D341Med (cell line): ENCODE measurements at places on chromosomes 11 and 22.
A peak's percentile ranks its signal among the peaks of the same experiment; 100 is the strongest.

- DNase-seq = no peak
Measured at GRCh38 chr11:18934195-18934814, 4.9 kb downstream of the MRGPRX1 start.

- no peak for DNase-seq
Measured at GRCh38 chr11:70897429-70897828, 354.9 kb downstream of the SHANK2 start.

GRCh38 chr22:46433318-46433717, 97.8 kb downstream of the TRMU start:
- no peak for DNase-seq

DNA sequence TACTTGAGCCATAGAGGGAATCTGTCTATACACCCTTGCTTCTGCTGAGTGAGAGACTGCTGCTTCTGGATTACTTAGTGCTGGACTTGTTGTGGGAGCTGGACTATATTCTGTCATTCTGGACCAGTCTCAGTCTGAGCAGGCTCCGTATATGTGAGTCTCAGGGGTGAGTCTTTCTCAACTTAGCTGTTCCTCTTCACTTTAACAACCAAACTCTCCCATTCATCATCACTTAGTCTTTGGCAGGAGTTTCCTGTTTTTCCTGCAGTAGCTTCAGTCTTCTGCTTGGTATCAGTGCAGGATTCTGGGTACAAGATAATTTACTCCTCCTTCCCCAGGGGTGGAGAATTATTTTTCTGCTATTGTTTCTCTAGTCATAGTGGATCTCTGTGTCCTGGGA, 779.5 kb downstream of the METTL15 start:
- no peak for DNase-seq

DNA sequence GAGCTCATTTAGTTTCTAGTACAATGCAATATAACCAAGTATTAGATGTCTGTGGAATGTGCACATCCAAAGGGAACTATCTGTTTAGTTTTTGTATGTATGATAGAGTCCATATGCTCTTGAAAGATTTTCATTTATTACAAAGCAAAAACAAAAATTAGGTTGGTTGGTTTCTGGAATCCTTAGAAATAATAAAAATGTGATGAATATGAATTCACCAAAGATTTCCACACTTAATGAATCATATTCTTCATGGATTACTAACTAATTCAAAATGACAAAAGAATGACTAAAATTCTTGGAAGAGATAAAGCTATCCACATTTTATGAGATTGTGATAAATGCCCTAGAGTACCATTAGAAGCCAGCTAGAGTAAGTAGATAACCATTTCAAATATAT, 261.1 kb downstream of the SBF2 start:
- DNase-seq = no peak

DNA sequence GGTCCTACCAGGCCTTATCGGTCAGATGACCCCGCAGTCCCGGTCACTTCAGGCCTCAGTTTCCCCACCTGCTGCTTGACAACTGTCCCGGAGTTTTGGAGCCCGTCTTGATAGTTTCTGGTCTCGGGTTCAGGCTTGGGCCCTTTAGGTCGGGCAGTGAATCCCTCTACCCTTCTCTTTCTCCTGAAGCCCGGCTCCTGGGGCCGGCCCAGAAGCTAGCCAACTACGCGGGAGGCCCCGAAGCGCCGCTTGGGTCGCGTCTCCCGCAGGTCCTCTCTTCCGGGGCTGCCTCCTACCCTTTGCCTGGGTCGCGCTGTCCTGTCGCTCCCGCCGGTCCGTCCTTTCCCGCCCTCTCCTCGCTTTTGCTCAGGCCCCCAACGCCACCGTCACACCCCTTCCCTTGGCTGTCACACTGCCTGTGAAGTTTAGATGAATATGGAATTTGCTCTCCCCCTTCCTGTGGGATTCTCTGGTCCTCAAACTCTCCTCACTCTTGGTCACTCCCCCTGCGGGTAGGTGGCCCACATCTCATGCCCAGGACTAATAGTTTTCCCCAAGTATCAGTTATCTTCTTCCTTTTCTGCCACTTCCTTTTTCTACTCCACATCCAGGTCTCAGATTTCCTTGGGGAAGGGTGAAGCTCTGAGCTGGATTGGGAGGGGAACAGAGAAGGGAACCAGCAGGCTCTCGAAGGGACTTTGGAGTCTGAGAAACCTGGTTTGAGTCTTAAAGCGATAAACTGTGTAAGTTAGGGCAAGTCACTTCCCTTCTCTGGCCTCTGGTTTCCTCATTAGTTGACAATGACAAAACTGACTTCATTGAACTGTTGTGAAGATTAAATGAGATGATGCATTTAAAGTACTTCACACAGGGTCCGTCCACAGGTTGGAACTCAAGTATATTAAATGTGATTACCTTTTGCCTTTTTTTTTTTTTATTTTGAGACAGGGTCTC, 790 bp downstream of the RAB1B start:
- DNase-seq = peak; percentile 57

DNA sequence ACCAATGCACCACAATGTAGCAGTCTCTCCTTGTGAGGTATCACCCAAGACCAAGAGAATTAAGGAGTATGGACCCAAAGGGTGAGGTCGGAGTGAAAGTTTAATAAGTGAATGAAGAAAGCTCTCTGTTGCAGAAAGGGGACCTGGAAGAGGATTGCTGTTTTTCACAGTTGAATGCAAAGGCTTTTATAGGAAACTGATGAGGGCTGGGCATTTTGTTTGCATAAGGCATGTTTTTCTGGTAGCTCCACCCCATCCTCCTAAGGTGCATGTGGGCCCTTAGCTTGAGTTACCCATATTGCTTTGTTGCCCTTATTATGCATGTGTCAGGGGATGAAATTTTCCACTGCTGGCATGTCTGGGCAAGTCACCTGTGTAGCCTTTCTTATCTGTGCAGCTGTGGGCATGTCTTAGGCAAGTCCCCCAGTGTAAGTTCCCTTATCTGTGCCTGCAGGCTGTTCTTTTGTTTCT, 64.7 kb downstream of the BDNF start:
- no peak for DNase-seq

DNA sequence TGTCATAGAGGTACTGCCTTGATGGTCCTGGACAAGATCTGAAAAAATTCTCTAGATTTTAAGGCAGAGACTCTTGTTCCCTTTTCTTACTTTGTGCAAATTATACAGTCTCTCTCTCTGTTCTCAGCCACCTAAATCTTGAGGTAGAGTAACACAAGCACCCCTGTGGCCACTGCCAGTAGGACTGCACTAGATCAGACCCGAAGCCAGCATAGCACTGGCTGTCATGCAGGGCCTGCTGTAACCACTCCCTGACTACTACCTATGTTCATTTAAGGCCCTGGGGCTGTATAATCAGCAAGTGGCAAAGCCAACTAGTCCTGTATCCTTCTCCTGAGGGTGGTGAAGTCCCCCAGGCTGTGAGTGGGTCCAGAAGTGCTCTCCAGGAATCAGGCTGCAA, 11.8 kb upstream of the SLC22A24 start:
- DNase-seq = no peak

GRCh38 chr11:2085251-2086066, 53.7 kb downstream of the IGF2 start:
- DNase-seq = peak; percentile 16

- no peak for DNase-seq
Measured at GRCh38 chr11:112885744-112886433, 75.3 kb upstream of the NCAM1 start.

- no peak for DNase-seq
Measured at GRCh38 chr11:15836795-15837194, 519.6 kb downstream of the SOX6 start.

DNA sequence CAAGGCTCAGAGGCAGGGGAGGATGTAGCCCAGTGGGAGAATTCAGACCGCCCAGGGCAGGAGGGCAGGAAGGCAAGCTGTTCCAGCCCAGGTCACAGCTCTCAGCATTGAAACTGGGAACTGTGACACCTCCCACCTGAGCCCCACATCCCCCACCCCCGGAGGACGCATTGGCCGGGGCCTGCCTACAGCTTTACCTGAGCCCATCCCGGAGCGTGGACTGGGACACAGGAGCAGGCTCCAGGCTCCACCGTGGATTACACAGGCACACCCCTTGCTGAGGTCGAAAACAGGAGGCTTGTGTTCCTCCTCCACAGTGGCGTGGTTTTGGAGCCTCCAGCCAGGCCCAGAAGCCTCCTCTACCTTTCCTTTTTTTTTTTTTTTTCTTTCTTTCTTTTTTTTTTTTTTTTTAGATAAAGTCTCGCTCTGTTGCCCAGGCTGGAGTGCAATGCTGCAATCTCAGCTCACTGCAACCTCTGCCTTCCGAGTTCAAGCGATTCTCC, 9.1 kb upstream of the PGA3 start:
- no peak for DNase-seq

GRCh38 chr22:44366372-44367300, 53.9 kb upstream of the SHISAL1 start:
- DNase-seq = no peak

GRCh38 chr11:26950260-26950719, 43.6 kb upstream of the FIBIN start:
- DNase-seq = no peak

GRCh38 chr11:45181193-45181888, 34.9 kb downstream of the PRDM11 start:
- no peak for DNase-seq

DNA sequence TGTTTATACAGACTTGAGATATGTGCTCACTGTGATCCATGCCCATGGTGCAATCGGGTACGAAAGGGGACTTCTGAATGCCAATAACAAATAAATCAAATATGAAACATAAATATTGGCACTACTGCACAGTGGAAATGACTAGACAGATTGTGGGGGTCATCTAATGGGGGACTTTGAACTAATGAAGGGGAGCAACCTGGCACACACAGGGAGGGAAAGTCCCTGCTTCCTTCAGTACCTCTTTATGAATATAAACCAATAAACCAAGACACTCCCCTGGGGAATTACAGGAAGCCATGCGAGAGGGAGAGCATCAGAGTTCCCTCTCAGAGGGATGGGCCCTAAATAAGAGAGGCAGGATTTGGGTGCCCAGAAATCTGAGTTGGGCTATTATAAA, 21.1 kb downstream of the MIF start:
- no peak for DNase-seq

DNA sequence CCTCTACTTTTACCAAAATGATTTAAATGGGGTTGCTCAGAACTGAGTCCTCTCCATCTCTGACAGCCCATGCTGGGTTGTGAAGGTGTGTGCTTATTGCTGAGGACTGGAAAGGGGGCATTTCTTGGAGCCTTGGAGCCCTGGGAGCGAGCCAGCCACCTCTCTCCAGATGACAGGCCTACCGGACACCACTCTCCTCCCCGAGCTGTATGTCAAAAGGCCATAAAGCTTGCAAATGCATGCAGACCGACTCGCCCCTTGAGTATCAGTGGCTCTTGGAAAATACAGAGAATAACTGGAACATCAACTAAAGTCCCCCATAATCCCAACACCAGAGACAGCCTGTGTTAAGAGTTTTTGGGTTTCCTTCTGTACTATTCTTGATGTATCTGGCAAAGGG, 67.9 kb upstream of the PITPNB start:
- DNase-seq = no peak

- no peak for DNase-seq
Measured at GRCh38 chr22:41311487-41311886, 10.2 kb downstream of the ZC3H7B start.

DNA sequence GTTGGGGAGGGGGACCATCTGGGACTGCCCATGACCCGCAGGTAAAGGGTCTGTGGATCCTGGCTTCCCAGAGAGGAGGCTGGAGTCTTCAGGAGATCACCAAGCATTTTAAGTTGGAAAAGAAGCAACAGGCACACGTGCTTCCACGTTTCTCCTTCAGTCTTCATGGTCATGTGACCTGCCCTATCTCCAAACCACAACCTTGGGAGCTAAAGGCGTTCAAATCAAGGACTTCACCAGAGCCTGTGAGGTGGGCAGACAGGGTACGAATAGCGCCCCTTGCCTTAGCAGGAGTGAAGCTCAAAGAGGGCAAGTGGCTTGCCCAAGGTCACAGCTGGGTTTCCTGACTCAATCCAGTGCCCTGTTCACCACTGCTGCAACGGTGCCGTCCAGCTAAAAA, 6.7 kb downstream of the TMEM184B start:
- DNase-seq = no peak

- no peak for DNase-seq
Measured at GRCh38 chr22:42364604-42365110, 67.5 kb downstream of the NFAM1 start.

- DNase-seq = no peak
Measured at GRCh38 chr22:49106842-49107152, 720.9 kb downstream of the BRD1 start.

DNA sequence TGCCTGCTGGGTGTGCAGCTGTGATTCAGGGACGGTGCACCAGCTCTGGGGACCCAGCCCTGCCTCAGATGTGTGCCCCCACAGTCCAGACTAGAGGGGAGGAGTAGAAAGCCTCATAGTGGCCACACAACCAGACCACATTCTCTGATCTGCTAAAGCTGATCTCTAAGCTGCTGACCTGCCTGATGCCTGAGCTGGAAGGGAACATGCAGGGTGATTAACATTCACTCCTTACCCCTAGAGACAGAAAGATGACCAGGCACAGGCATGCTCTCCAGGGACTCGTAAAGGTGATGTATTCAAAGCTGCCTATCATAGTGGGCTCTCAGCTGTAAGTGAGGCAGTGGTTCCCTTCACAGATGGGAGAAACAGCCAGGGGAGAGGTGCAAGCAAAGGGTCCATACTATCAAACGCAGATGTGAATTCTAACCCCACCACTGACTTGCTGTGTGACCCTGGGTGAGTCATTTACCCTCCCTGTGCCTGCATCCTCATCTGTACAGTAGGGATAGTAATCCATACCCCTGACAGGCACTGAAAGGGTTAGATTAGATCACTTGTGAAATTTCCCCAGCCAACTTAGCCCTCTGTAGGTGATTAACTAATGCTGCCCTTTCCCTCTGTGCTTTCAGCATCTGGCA, 29.0 kb upstream of the LRRC32 start:
- DNase-seq = no peak

DNA sequence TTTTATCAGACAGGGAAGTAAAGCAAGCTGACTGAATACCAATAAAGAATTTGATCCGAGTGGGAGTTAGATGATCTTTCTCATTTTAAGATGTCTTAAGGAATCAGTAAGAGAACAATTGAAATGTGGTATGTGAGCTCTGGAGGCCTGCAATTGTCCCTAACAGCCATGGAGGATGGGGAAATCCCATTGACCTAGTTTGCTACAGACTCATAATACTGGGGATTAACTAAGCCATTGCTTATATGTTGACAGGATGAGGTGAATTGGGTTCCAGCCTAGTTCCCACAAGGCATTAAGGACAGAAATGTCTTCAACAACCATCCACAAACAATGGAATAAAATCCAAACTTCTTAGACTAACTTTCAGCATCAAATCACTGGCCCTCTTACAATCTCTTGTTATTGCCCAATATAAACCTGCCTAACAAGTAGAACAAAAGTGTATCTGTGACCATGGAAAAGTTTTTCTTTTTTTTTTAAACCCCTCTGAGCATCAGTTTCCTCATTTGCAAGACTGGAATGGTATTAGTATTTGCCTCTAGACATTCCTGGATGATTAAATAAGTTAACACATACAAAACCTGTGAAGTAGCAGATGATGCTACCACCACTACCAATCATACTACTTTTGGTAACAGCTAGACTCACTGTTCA, 773.2 kb downstream of the DLG2 start:
- no peak for DNase-seq

- no peak for DNase-seq
Measured at GRCh38 chr11:45997599-45997998, 75.1 kb downstream of the LARGE2 start.
